ENCODE measurements at places on chromosomes 1 and 21.

DNA sequence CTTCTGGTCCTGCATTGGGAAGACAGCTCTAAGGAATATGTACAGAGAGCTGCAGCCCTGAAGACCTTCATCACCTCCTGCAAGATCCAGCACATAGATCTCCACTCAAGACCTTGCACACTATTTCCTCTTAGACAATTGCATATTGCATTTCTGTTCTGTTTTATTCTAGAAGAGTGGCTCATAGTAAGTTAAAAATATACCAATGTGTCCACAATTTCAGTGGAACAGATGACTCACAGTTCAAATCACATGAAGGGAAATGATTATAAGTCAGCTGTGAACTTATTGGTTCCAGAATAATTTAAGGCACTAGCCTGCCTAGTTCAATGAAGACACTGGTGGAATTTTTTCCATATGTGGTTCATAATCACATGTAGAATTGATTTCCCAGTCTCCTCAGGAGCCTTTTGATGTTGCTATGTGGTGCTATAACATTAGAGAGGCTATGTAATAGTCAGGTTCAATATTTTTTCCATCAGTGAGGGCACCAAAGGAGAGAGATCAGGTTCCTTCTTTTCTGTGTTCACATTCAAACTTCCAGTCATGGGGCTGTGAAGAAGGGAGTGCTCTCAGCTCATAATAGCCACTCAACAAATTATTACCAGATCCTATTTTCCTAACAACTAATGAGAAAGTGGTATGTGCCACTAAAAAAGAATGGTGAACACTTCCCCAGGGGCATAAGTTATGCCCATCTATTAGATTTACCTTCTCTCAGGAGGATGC, 9.8 kb upstream of the AK5 start:
- no peak for DNase-seq

DNA sequence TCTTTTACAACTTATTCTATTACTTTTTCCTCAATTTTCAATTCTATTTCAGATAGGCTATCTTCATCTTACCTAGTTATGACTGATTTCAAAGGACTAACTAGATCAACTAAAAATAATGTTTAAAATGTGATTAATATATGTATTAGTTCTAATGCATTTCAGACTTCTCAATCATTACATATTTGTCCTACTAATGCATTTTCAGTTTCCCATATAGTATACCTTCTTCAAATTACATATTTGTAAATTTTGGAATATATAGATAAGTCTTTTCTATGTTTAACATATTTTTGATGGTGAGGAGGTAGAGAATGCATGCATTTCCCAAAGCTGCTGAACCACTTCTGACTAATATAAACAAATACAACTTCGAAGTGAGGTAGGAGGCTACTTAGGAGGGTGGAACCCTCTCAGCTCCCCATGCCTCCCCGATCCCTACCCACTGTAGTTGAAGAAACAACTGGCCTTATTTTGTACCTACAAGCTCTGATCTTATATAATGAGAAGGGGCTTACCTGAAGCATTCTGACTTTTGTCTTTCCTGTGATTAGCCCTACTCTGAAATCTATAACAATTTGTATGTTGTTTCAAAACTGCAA, 1.7 kb downstream of the TRMT1L start:
- DNase-seq, result no peak

DNA sequence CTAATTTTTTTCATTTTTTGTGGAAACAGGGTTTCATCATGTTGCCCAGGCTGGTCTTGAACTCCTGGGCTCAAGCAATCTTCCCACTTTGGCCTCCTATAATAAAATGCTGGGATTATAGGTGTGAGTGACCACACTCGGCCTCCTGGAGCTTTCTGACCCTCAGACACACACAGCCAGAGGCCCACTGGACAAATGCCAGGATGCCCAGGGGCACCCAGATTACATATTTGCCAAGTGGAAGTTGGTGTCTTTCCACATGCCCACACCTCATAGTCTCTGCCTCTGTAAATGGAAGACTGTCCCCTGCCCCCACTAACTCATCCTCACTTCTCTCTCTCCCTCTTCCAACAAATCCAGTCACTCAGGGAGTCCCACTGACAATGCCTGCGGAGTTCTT, 63.4 kb upstream of the LRP8 start:
- no peak for DNase-seq

DNA sequence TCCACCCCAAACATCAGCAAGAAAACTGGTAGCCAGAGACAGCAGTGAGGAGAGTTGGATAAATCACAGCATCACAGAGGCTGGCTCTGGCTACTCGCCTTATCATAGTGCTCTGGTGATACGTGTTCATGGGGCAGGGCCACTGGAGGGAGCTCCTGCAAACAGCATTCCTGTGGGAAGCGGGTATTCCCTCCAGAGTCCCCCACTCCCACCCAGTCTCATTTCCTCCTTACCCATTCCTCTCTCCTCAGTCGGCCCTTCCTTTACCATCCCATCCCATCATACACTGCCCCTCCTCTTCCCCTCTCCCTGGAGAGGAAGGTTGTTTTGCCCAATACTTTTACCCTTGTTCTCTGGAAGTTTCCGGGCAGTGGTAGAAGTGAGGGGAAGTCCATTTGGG, 7.1 kb downstream of the NHLH2 start:
- DNase-seq, result no peak

DNA sequence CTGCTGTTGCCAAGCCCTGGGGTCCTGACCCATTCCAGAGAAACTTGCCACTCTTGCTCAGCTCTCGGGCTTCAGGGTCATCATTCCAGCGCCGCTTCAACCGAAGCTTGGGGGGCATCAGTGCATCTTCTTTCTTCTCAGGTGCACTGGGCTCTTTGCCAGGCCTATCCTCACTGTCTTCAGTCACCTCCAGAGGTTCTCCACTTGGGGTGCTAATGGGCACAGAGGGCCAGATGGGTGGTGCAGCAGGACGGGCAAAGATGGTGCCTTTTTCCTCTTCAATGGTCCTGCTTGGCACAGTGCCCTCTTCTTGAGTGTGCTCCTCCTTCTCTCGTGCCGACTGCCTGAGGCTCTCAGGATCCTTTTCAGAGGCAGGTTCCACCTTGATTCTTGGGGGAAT, 13.3 kb downstream of the ETV3 start:
- DNase-seq, result no peak

- no peak for DNase-seq
These were observed 159.8 kb upstream of the KCNJ6 start for GRCh38 chr21:38075833-38076587.

DNA sequence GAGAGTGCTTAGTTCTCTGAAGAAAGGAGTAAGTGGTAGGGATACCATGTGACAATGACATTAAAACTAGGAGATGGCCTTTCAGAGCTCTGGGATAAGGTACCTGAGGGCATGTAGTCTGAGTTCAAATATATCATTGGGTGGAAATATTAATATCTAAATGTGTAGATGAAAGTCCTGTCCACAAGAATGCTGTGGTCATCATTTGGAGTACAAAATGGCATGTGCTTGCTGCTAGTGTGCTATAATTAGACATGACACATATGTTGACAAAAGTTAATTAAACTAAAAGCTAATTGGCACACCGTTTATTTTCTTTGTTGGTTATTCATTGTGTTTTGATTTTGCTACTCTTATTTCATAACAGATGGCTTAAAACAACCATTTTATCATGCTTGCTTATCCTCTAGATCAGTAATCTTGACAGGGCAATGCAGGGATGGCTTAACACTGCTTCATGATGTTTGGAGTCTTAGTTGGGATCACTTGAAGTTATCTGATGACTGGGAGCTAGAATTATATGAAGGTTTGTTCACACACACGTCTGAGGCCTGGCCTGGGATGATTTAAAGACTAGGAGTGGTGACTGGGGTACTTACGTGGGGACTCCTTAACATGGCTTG, 31.0 kb downstream of the CC2D1B start:
- no peak for DNase-seq

DNA sequence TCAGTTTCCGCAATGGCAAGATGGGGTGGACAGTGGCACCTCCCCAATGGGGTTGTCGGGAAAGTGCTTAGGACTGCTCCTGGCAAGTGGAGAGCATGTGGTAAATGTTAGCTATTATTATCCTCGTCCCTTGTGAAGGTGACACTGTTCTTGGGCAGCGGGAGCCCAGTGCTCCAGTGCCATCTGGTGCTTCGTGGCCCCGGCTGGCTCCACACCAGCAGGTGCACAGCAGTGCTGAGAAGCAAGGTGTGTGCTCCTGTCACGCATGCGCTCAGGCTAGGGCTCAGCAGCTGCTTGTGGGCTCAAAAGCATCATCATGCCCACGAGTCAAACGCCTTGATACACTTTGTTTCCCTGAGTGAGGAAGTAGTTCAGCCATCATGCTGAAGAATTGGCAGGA, 24.9 kb upstream of the KCNC4 start:
- DNase-seq, result no peak

DNA sequence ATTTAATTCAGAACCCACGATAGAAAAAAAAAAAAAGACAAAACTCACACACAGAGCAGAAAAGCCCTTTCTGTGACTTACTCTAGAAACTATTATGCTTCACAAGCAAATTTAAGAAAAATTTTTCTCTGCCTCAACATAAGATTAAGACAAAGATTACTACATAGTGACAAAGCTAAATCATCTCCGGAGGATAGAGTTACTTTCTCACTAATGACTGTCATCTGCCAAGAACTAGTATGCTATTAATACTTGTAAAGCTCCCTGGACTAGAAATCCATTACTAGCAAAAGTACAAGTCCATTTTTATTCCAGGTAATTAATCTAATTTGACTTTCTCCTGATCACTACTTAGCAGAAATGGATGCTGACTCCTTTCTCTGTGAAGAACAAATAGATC, 25.9 kb downstream of the GREM2 start:
- no peak for DNase-seq

- DNase-seq, result no peak
These were observed 925 bp downstream of the PDE9A start for GRCh38 chr21:42654179-42654912.

GRCh38 chr1:212477680-212478466, 45.2 kb downstream of the NENF start:
- DNase-seq, result no peak

DNA sequence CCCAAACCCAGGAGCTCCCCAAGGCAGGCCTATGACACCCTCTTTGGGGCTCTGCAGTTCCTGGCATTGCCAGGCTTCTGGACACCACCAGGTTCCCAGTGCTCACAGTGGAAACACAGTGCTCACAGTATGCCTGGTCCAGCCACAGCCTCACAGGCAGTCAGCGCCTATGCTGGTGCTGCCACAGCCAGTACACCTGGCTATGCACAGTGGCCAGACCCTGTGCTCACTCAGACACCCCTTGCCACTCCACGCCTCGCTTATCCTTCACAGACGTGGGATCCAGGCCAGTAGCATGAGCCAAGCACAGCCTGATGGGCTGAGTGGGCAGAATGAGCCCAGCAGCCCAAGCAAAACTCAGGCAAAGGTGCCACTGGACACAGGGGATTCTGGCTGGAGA, 579.2 kb upstream of the ADGRL2 start:
- no peak for DNase-seq

DNA sequence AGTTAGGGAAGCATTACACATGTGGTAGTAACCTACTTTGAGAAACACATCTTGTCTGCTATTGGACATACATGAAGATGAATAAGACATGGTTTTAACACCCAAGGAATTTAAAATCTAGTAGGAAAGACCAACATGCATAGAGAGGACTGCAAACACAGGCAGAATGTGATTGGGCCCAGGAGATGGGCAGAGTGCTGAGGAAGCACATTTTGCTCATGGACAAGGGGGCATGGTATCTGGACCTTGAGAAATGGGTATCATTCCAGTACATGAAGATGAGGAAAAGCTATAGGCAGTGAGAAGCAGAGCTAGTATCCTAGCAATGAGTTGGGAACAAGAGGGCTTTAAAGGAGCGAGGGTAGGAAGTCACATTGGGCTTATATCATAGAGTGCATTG, 142.7 kb downstream of the SPATA46 start:
- DNase-seq, result no peak

Measured in stimulated activated CD4-positive, alpha-beta T cell treated with anti-CD3 and anti-CD28 coated beads, TNF-alpha, amount 100 ng/mL, for 1 hour (primary cell).